ENCODE measurements at places on chromosomes 3 and 15.

- DNase-seq: peak; percentile 74
These were observed 30.6 kb upstream of the ABHD2 start for GRCh38 chr15:89057506-89058133.

DNA sequence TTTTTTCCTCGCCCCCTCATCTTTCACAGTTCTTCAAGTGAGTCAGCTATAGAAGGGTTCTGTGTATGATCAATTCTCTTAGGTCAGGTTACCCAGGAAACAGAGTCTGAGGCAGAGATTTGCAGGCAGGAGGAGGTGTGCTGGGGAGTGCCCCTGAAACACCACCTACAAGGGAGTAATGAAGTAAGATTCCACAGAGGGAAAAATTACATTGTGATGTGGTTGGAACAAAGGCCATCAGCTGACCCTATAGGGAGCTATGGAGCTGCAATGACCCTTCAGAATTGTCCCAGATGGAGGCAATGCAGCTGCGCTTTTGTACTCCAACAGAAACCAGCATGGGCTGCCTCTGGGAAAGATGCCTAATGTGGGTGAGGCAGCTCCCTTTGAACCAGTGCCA is 142.2 kb upstream of the CNTN3 start:
- DNase-seq: no peak

DNA sequence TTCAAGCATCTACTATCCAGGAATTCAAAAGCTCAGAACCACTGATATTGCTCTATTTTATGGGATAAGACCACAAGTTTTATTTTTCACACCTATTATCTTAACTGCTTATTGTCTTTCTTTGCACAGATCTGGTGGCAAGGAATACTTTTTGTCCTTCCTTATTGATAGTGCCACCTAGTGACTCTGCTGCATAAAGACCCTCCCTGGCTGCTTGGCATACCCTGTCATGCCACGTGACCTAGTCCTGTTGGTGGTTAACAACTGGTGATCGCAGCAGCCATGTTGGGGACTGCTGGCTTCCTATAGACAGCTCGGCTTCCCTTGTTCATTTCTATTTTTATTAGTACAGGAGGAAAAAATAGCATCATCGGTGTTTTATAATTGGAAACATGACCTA is 236.3 kb downstream of the MEX3B start:
- no peak for DNase-seq

DNA sequence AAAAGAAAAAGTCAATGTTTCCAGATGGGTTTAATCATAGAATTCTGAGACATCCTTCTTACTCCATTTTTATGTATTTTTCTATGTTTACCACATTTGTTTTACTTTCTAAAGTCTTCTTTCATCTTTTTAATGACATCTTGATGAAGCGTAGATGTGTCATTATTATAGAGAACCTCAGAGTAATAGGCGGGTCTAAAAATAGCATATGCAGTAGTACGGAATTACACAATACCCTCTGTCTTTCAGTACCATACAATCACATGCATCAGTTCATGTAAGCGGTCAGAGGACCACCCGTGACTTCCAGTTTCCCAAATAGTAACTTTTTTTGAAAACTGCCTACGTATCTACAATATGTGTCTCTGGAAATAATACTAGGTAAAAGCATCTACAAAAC is 224.0 kb downstream of the PLOD2 start:
- DNase-seq: no peak

DNA sequence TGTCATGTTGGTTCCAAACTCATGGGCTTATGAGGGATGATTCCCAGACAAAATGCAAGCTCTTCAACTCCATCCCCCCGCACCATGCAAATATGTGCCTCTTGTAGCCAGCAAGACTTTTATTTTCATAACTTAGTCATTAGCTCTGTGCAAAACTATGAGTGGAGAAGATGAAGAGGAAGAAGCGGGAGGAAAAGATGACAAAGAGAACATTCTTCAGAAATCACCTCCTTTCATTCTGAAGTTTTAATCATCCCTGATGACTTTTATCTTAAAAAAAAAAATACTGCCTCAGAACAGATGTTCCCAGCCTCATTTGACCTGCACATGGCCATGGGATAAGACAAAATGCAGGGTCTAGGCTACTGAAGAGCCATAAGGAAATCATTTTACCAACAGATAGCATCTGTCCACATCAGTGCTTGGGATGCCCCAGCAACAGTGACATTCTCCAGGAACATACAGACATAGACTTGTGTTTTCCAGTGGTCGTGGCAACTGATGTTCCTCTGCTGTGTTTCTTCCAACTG is 145.5 kb downstream of the WNT5A start:
- no peak for DNase-seq

DNA sequence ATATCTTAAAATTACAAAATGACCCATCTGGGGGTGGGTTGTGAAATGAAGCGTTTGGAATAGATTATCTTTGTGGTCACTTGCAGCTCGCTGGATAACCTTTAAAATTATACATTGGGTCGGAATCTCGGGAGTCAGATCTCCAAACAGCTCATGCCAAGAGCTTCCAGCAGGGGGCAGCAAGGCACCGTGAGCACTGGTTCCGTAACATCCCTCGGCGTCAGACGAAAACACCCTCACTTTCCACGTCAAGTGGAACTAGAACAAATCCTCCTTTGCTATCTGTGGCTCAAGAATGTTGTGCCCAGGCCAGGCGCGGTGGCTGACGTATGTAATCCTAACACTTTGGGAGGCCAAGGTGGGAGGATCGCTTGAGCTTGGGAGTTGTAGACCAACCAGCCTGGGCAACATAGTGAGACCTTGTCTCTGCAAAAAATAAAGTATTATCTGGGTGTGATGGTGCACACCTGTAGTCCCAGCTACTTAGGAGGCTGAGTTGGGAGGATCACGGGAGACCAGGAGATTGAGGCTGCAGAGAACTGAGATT is 31.1 kb downstream of the UMPS start:
- DNase-seq: peak; percentile 57

DNA sequence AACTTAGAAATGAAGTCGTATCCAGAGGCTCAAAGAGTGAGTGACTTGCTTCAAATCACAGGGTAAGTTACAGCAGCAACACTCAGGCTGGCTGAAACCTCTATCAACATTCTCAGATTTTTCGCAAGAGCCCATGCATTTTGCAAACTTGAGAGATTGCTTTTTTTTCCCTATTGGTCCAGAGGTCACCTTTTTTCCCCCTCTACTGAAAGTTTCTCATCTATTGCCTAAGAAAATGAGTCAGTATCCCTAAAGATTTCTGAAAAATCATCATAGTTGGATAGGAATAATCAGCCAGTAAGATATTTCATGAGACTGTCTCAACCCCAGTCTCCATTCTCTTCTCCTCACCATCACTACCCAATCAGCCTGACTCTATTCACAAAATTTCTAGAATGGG is 410.6 kb downstream of the FOXP1 start:
- no peak for DNase-seq

DNA sequence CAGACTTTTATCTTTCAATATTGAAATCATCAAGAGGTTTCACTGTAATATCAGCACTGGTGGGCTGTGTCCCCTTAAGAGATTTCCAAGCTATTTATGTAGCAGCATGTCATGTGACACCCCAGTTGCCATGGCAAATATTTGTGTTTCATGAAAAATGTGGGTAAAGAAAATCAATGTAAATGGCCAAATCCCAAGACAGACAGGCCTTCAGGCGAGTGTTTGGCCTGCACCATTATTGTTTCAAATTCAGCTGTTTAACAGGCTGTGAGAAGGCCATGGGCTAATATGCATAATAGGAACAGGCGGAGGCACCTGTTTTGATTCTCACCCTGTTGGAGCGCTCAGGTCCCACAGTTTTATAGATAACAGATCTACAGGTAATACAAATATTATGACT is 104.2 kb downstream of the IQCH start:
- DNase-seq: no peak

- DNase-seq: no peak
These were observed 377.2 kb upstream of the CFAP20DC start for GRCh38 chr3:59426821-59427565.

- DNase-seq: no peak
These were observed 293.9 kb upstream of the PROK2 start for GRCh38 chr3:72078676-72079368.

- no peak for DNase-seq
These were observed 30.3 kb downstream of the MOBP start for GRCh38 chr3:39497753-39498152.

DNA sequence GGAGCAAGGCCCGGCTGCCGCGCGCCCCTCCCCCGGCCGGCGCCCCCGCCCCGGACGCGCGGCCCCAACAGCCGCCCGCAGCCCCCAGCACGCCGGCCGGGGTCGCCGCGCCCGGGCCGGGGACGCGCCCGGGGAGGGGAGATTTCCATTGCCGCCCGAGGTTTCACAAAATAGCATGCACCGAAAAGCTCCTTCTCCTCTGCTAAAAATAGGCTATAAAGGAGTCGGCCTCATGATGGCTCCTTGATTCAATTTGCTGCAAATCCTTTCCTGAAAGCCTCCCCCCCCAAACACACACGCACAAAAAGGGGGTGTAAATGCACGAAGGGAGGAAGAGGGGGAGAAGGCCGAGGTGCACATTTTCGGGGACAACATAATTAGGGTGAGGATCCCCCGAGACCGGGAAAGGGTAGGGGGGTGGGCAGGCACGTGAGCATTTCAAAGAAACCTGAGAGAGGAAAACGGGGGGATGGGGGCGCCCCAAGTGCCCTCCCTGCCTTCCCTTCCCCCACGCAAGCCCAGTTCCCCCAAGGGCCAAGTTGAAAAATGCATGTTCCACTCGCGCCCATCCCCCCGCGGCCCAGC is 734 bp downstream of the TBL1XR1 start:
- DNase-seq: peak; percentile 28

GRCh38 chr3:40582401-40583027 is 57.8 kb downstream of the ZNF621 start:
- no peak for DNase-seq

DNA sequence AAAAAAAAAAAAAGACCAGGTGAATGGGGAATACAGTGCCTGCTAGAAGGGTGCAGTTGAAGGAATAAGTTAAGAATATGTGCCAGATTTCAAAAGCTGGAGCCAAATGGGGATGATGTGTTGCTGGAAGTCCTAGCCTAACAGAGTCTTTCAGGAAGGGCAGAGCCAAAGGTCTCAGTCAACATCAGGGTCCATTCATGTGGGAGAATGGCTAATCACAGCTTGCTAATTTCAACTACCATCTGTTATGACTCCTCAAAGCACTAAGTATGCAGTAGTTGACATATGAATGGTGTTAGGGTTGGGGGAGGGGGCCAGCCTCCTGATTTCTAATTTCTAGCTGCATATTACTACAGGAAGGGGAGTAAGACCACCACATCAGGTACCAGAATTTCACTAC is 4.4 kb downstream of the ZBTB38 start:
- no peak for DNase-seq

DNA sequence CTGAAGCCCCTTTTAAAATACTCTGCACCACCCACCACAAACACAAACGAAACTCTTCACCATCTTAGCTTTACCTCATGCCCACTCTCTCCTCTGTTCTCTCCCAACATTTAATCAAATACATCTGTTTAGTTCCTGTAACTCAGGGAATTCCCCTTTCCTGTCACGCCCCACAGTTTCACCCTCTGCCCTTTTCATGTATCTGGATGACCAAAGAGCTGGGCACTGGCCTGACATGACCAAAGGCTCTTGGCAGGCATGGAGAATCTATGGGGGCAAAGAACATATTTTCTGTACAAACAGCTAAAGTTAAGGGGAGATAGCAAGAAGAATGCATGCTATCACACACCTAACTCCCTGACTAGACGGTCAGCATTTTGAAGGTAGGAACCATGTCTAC is 270.0 kb downstream of the TBL1XR1 start:
- DNase-seq: no peak

GRCh38 chr15:69919816-69920215 is 177.9 kb downstream of the TLE3 start:
- DNase-seq: no peak

DNA sequence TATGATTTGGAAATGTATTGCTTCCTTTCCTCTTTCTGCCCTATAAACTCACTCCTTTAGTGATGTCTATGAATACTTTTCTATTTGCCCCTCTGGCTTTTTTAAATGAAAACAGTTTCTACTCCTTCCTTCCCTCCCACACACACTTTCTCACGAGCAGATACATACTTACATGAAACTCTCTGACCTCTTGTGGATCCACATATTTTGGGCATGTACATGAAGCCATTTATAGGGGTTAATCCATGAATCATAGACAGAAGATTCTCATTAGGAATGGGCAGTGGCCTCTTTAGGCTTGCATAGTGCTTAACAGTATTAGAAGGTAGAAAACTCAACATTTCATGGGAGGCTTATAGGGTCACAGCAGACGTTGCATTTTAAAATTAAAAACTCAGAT is 24.8 kb downstream of the ANAPC13 start:
- no peak for DNase-seq

- DNase-seq: no peak
These were observed 503.5 kb downstream of the FGF12 start for GRCh38 chr3:192223815-192224214.

- DNase-seq: no peak
These were observed 486.8 kb upstream of the ALCAM start for GRCh38 chr3:104879919-104880318.

GRCh38 chr15:81152339-81152738 is 18.3 kb downstream of the CFAP161 start:
- no peak for DNase-seq

DNA sequence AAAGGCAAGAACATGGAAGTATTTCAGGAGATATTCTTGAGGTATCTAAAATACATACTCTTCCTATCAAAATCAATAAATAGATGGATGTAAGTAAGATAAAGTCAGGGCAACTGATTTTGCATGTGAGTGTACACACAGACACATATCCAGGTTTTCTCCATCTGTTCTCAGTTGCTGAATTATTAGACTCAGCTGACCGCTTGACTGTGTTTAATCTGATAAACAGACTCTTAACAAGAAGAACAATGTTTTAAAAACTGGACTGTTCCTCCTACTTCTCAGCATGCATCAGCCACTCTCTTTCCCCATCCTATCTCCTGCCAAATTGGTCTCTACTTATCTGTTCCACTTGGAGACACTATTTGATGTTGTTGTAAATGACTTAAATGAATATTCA is 73.5 kb downstream of the GOLGA8G start:
- DNase-seq: no peak

DNA sequence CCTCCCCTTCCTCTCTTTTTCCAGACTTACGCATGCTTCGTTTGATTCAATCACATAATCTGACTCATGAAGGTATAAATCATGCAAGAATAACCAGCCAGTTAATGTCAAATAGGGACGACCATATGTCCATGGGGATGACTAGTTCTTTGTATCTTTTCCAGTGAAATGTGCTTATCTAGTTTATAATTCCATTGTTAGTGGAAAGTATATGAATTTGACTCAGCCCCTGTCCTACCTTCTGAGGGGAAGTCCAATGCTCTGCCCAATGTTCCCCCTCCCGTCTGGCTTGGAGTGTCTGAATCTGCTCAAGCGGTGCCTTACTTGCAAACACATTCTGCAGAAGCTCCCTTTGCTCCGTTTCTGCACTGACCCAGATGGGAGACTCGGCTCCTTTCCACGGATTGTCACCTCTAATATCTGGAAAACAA is 55.0 kb upstream of the EPHB3 start:
- no peak for DNase-seq
